ENCODE measurements at places on chromosomes 1 and 21.

DNA sequence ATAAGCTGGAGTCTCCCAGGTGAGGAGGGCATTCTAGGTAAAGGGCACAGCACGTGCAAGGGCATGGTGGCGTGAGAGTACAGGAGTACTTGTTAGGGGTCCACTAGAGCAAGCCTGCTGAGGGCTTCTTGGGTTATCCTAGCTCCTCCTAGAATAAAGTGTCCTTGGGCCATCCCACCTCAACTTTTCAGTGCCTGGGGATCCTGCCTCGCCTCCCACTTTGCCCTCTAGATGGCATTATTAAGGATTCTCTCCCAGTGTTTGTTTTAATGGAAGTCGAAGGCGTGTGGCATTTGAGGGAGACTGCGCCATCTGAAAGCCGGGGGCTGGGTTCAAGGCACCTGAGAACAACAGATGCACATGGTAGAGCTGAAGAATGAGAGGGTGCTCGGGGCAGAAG lies 74.5 kb upstream of the SELENON start:
- no peak for DNase-seq

- DNase-seq = no peak
Observed at GRCh38 chr1:230267338-230268065, 158.6 kb downstream of the PGBD5 start.

DNA sequence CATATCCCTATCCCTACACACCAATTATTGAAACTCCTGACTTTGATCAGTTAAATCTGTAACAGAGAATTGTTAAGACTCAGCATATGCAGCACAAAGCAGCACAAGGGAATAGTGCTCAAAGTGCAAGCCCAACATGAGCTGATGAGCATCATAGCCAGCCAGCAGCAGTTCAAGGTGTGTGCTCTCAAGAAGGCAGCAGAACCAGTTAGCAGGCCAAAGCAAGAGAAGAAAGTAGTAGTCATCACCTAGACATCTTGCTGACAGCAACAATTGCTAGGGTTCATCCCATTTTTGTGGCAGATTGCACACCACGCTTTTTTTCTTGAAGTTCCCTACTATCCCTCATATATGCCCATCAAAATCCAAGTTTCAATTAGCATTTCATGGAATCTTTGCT lies 478.3 kb downstream of the COL11A1 start:
- no peak for DNase-seq

DNA sequence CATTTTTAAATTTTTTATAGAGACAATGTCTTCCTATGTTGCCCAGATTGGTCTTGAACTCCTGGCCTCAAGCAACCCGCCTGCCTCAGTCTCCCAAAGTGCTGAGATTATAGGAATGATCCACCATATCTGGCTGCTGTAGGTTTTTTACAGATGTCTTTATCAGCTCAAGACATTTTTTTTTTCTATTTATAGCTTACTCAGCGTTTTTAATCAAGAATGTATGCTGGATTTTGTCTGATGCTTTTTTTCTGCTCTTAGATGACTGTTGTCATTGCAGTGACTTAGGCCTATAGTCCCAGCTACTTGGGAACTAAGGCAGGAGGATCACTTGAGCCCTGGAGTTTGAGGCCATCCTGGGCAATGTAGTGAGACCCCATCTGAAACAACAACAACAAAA lies 72.5 kb downstream of the POFUT2 start:
- no peak for DNase-seq

- DNase-seq = no peak
Observed at GRCh38 chr1:172978595-172978994, 72.1 kb downstream of the TNFSF18 start.

- DNase-seq = peak; percentile 75
Observed at GRCh38 chr21:42093991-42094421, 22.9 kb downstream of the UMODL1 start.

GRCh38 chr1:179234863-179235262 lies 5.4 kb upstream of the ABL2 start:
- no peak for DNase-seq

- no peak for DNase-seq
Observed at GRCh38 chr1:21896652-21897532, 40.2 kb downstream of the HSPG2 start.

DNA sequence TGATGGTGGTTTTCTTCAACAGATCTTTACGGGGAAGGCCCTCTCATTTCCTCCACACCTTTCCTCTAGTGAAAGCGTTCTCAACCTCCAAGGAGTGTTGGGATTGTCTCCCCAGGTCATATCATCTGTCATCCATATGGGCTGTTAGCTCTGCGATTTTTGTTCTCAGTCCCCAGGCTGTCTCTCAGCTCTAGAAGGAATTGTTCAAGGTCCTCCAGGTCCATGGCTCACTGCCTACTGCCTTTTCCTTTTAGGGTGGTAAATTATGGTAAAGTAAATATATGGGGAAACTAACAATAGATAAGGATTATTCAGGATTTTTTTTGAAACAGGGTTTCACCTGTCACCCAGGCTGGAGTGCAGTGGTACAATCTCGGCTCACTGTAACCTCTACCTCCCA lies 37.6 kb downstream of the ELF3 start:
- DNase-seq = no peak

DNA sequence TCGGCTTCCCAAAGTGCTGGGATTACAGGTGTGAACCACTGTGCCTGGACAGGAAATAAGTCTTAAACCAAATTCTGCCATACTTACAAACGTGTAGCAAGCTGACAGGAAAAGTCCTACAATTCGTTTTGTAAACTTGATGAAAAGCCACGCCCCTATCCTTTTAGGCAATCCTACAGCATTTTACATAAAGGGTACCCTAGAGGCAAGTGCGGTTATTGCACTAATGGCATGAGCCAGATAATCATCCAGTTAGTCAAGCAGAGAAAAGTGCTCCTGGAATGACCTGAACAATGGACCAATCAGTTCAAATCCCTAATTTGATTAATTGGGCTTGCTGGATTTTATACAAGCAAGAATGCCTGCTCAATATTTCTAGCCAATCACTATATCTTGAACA lies 338.2 kb downstream of the KIF26B start:
- no peak for DNase-seq

GRCh38 chr1:63575340-63575826 lies 17.8 kb upstream of the PGM1 start:
- no peak for DNase-seq

- DNase-seq = no peak
Observed at GRCh38 chr21:40706806-40707655, 139.9 kb downstream of the DSCAM start.

DNA sequence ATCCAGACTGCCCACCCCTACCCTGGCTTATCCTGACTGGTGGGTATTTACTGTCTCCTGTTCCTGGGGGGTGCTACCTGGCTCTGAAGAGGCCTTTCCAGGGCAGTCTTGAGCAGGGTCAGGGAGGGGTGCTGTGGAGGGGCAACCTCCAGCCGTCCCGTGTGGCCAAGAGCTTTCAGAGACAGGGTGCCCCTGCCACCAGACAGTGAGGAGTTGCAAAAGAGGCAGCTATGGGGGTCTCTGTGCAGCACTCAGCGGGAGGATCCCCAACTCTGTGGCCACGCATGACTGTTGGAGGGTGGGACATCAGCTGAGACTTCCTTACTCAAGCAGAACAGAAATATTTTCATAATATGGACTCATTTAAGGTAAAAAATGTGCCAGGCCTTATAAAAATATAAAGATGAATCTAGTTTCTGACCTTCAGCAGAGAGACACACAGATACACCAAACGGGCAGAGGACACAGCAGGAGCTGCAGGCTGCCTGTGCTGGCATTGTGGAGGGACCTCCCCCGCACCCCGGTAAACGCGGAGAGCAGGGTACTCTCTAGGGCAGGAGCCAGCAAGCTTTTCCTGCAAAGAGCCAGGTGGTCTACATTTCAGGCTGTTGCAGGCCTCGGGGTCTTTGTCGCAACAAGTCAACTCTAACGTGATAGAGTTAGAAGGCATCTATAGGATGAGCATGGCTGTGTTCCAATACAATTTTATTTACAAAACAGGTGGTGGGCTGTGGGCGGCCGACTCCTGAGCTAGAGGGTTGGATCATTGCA lies 252.6 kb downstream of the RHOU start:
- DNase-seq = no peak

GRCh38 chr1:168945870-168946269 lies 160.6 kb upstream of the ATP1B1 start:
- no peak for DNase-seq

DNA sequence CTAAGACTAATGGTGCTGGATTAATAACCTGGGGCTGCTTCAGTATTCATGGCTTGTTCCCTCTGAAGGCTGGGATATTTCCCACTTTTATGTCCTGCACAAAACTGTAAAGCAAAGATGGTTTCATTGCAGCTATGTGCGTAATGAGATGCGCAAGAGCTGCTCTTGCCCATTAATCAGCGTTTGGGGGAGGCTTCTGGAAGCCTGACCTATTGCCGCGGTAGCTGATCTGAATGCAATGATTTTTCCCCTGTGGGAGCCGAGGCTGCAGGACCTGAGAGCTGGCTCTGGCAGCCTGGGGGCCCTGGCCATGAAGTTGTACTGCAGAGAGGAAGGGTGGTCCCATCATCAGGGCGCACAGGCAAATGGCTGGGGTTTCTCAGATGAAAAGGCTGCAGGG lies 239.8 kb downstream of the CAMTA1 start:
- DNase-seq = no peak

DNA sequence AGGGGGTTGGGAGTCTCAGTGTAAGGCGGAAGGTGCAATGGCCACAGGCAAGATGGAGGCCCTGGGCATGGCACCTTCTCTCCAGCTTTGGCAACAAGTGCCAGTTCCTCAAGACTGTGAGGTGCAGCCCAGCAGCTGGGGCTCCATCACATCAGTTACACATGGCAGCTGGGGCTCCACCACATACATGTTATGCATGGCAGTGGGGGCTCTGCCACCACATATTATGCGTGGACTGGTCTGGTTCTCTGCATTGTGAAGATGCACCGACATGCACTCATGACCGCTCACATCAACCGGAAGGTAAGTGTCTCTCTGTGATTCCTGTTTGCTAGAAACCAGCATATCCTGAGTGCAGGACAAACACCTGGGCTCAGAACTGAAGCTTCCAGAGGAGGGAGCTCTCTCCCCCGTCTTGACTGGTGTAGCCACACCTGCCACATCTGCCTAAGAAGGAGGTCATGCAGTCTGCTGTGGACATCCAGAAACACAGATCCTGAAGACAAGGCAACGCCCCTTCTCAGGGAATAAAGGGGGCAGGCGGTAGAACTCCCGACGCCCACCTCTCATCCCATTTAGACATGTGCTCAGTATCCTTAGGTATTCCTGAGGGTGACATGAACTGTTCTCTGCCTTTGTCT lies 104.1 kb upstream of the TMPRSS2 start:
- no peak for DNase-seq

- DNase-seq = no peak
Observed at GRCh38 chr21:41707231-41707959, 59.5 kb downstream of the RIPK4 start.

GRCh38 chr1:36095760-36096405 lies 7.2 kb downstream of the ADPRS start:
- no peak for DNase-seq

- no peak for DNase-seq
Observed at GRCh38 chr1:63866084-63866483, 92.3 kb downstream of the ROR1 start.

DNA sequence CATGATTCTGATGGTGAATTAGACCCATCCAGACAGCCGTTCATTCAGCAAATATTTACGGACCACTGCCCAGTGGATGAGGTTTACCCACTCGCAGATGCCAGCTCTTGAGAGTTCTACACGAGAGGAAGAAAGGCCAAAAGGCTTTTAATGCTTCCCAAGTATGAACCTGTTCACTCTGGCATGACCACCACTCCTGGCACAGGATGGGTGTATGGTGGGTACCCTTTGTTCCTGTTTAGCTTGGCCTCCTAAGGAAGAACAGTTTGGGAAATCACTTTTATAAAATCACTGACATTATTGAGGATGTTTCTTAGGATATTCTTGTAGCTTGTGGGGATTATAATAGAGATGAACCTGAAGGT lies 67.2 kb downstream of the HMGB4 start:
- no peak for DNase-seq

- no peak for DNase-seq
Observed at GRCh38 chr1:160095382-160096105, 2.9 kb downstream of the IGSF8 start.

DNA sequence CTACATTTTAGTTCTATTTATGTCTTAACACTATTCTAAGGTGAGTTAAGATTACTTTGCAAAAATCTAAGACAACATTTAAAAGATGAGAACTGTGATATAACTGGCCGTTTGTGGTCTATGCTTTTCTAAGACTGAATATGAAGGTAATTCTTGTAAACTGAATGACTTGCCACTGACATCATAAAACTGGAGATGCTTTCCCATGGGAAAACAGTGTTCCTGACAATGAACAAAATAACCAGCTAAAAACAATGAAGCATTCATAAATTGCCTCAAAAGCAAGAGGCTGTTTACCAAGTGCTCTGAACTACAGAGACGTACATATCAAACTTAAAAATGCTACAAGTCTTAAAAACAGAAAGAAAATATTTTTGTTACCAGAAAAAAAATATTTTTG lies 54.7 kb downstream of the APP start:
- DNase-seq = peak; percentile 36

DNA sequence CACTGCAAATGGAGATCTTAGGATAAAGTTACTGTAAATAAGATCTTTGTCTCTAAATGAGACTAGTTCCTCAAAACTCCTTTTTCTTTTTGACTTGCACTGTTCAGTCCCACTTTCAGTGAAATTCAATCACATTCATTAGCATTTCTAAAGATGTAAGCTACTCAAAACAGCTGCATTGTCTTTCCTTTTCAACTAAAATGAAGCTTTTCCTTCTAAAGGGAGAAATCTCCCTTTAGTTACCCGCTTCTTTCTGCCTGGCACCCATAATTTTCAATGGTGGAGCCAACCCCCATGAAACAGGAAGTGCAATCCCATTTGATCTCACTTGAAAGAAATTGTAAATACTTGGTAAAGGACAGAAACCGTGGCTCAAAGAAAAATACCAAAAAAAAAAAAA lies 387.4 kb upstream of the PKN2 start:
- no peak for DNase-seq

GRCh38 chr1:7651203-7651602 lies 119.9 kb upstream of the VAMP3 start:
- no peak for DNase-seq

DNA sequence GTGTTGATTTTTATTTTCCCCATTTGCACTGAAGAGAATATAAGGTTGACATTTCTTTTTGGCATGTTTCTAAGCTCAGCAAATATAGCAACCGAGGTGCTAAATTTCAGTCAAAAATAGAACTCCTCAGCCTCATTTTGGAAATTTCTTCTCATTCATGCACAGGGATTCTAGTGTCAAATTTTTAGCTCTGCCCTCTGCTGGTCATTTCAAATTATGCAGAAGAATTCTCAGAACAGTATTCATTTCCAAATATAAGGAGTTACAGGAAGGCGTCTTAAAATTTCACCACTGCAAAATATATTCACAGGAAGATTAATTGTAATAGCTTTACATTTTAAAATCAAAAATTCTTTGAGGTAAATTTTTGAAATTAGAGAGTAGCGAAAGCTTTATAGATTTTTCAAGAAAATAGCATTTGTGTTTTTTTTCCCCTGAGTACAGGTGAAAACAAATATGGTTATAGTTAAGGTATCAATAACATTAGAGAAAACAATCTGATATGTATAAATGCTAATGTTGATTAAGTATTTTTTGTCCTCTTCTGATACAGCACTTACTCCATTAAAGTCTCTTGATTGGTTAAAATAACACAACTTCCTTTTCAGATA lies 57.9 kb downstream of the FMN2 start:
- DNase-seq = no peak

All from brain pericyte (primary cell).